ENCODE measurements at places on chromosomes 13 and 19.

- DNase-seq = no peak
Observed at GRCh38 chr19:31718898-31719297, 369.7 kb upstream of the TSHZ3 start.

GRCh38 chr13:78046331-78046730 lies 127.7 kb upstream of the EDNRB start:
- no peak for DNase-seq

DNA sequence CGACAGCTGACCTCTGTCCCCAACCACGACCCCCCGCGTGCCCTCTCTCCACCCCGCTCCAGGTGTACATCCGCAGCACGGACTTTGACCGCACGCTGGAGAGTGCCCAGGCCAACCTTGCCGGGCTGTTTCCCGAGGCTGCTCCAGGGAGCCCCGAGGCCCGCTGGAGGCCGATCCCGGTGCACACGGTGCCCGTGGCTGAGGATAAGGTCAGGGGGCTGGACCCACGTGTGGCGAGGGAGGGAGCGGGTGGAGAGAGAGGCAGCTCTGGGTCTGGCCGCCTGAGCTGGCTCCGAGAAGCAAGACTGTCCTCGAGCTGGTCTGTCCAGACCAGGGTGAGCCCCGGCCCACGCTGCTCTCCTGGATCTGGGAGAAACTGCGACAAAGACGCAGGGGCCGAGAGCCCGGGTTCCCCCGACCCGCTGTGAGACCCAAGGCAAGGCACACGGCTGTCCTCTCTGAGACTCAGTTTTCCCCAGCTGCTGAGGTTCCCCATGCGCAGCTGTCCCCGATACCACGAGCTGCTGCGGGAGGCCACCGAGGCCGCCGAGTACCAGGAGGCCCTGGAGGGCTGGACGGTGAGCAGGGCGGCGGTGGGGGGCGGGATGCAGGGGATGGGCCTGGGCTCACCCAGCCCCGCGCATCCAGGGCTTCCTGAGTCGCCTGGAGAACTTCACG lies 1.5 kb downstream of the ACP4 start:
- no peak for DNase-seq

- no peak for DNase-seq
Observed at GRCh38 chr13:20716951-20717350, 13.5 kb downstream of the IL17D start.

DNA sequence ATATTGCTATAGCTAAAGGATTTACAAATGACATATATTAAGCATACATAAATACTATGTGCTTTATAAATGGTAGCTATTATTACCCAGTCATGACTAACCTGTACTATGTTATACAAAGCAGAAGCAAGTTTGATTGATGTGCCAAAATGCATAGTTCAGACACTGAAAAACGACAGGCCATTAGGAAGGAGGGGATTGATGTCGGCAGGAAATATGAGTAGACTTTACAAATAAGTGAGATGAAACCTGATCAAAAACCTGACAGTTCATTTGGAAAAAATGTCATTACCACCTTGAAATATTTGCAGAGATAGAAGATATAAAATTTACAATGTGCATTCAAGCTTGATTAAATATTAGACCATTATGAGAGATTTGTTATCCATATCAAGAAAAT lies 38.8 kb upstream of the TPP2 start:
- DNase-seq = no peak

DNA sequence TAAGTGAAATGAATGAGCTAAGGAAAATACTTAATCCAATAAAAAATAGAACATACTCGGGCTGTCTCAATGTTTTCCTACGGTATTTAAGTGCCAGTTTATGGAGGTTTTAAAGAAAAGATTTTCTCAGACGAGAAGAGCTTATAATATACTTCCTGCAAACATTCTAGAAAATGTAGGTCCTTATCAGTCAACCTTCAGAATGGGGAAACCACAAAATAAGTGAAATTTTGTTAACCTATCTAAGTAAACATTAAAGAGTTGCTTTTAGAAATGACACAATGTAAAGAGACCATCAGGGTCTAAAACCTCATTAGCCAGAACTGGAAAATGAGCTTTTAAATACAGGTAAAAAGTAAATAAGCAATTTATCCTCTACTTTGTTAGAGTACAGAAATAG lies 12.1 kb downstream of the MIR17HG start:
- no peak for DNase-seq

DNA sequence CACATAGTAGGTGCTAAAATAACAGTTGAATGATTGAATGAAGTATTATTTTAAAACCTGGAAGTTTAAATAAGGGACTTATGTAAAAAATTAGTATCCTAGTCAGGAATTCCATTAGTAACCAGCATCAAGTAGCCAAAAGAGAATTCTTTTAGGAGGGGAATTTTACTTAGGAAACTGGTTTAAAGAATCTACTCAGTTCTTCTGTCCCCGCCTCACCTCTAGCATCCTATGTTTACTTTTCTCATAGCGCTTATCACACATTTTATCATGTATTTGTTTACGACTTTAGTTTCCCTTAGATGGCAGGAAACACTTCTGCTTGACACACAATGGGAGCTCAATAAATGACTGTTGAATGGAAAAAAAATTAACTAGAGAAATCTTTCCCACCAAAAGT lies 229.0 kb downstream of the KLF5 start:
- DNase-seq = no peak

GRCh38 chr13:77338329-77338728 lies 11.4 kb upstream of the MYCBP2 start:
- DNase-seq = no peak

GRCh38 chr13:111526922-111527321 lies 206.5 kb downstream of the TEX29 start:
- DNase-seq = no peak

- DNase-seq = no peak
Observed at GRCh38 chr13:91329733-91330132, 17.8 kb upstream of the MIR17HG start.

GRCh38 chr19:32082028-32082427 lies 263.4 kb upstream of the ZNF507 start:
- no peak for DNase-seq

- no peak for DNase-seq
Observed at GRCh38 chr13:24152292-24153214, 8.0 kb upstream of the SPATA13 start.

- DNase-seq = no peak
Observed at GRCh38 chr19:46970815-46971214, 48.8 kb upstream of the NPAS1 start.

DNA sequence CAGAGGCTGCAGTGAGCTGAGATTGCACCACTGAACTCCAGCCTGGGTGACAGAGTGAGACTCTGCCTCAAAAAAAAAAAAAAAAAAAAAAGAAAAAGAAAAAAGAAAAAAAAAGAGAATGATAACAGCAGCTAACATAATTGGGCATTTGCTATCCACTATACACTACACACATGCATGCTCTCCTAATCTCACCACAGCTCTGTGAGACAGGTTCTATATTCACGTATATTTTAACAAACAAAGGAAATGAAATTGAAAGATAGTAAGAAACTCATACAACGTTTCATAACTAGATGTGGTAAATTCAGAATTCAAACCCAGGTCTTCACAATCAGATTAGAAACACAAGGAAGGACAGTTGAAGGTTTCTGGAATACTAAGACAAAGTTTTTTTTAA lies 265.7 kb downstream of the DIAPH3 start:
- DNase-seq = no peak

- no peak for DNase-seq
Observed at GRCh38 chr19:38455031-38455430, 21.5 kb downstream of the RYR1 start.

DNA sequence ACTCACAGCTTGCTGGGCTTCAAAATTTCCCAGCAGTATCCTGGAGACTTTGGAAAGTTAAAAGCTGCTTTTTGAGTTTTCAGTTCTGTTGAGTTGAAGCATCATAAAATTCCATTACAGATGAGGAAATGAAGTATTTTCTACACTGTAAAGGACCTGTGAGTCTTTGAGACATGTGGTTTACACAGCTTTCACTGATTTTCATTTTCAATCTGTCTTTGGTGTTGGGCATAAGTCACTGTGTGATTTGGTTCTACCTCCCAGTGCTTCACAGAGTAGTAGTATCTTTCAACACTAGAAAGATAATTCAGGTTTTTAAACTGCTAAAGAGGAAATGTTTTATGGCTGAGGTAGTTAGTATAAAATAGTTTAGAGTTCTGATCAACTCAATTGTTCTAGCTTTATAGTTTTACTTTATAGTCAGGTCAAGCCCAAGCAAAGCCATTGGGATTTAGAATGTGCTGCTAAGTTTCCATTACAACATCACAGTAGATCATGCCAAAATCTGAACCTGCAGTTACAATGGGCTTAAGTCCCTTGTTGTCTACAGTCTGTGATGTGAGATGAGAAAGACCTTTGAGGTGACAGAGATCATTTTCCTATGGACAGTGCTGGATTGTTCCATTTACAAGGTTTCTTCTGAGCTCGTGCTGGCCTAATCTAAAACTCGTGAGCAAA lies 161.6 kb downstream of the FLT1 start:
- DNase-seq = no peak

DNA sequence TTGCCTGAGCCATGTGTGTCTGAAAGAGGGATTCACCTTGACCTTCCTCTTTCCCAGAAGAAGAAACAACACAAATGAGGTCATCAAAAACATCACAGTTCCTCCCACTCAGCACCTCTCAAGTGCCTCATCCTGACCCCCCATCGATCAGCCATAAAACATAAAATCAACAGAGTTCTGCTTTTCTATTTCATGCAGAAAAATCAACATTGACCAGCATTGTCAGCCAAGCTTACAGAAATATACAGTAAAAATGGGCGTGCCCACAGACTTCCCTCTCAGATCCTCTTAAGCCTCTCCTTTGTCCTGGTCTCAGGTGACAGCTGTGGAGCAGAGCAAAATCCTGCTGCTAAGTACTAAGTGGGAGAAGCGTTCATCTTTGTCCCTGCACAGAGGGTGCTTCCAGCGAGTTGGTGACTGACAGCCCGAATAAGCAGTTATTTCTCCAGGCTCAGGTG lies 213.3 kb downstream of the OLFM4 start:
- no peak for DNase-seq

DNA sequence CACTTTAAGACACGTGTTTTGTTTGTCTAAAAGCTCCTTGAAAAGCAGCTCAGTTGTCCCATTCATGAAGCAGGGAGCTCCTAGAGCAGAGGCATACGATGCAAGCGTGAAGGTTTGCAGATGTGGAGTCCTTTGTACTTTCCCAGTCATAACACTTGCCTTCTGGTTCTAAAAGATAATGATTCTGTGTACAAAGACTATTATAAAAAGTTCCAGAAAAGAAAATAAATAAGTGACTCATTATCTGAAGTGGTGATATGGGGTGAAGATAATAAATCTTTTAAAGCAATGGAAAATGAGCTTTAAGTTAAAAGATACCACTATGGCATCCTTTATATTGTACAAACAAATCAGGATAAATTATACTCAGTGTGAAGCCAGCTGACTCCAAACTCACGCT lies 569.9 kb downstream of the MYO16 start:
- DNase-seq = no peak

GRCh38 chr13:49586717-49587116 lies 1.4 kb upstream of the RCBTB1 start:
- no peak for DNase-seq

DNA sequence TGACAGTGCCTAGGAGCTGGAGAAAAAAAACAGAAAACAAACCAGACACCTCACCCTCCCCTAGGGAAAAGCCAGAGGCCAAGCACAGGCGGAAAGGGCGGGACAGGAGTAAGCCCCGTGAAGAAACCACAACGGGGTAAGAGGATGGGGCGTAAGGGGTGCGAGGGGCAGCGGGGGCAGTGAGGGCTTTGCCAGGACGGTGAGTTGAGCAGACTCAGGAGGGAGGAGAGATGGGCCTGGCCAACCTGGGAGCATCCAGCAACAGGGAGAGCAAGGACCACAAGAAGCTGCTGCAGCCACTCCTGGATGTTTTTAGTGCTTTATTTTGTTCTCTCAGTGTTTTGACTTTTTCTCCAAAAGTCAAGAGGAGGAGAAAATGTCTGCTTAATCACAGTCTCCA lies 114.1 kb upstream of the SOX1 start:
- no peak for DNase-seq

GRCh38 chr13:39407786-39408185 lies 195.2 kb downstream of the LHFPL6 start:
- no peak for DNase-seq

GRCh38 chr13:79910875-79911540 lies 429.9 kb downstream of the SPRY2 start:
- no peak for DNase-seq

DNA sequence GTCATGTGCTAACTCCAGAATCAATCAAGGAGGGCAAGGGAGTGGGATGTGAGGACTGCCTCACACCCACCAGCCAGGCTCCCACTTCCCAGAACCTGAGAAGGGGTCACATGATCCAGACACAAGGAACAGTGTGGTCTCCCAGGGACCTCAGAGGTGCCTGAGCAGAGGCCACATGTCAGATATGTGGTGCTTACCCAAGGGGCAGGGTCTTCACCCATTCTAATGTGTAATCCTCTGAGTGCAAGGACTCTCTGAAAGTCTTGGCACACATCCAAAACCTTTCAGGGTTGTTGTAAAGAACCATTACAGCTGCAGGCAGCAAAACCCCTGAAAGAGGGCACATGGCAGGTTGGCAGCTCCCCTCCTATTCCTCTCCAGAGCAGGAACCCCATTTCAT lies 656.6 kb downstream of the UQCRFS1 start:
- no peak for DNase-seq

DNA sequence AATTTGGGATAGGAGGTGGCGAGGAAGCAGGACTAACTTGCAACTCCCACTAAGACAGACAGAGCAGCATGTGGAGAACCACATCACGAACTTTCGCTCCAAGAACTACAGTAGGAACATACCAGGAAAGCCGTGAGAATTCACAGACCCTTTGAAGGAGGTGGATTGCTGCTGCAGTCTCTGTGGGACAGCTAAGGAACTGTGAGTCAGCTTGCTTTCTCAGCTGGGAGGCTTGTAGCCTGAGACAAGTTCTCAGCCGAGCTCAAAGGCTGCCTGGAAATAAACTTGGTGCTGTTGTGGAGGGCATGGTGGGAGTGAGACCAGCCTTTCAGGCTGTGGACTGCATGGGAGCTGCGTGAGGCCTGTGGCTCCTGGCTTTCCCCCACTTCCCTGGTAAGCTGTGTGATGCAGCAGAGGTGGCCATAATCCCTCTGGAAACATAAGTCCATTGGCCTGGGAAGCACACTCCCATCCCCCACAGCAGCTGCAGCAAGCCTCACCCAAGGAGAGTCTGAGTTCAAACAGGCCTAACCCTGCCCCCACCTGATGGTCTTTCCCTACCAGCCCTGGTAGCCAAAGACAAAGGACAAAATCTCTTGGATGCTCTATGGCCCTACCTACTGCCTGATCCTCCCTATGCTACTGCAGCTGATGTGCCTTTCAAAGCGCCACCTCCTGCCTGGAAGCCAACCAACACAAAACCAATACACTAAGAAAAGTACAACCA lies 441.1 kb upstream of the HTR2A start:
- no peak for DNase-seq

Measured in stimulated activated CD4-positive, alpha-beta T cell treated with anti-CD3 and anti-CD28 coated beads, Interleukin-4, amount 100 ng/mL, for 4 hours (primary cell).